DMS53 (cell line): ENCODE measurements at places on chromosomes 6 and 20.

GRCh38 chr6:147035886-147036285 lies 168.3 kb upstream of the STXBP5 start:
- no peak for DNase-seq

GRCh38 chr6:32105433-32105832 lies 3.7 kb downstream of the TNXB start:
- no peak for DNase-seq

- DNase-seq = no peak
Measured at GRCh38 chr6:127182501-127182900, 64.0 kb downstream of the RSPO3 start.

GRCh38 chr20:15710636-15711035 lies 862.6 kb downstream of the KIF16B start:
- DNase-seq = no peak

GRCh38 chr20:9114709-9115108 lies 45.8 kb downstream of the PLCB4 start:
- peak; percentile 47 for DNase-seq

- no peak for DNase-seq
Measured at GRCh38 chr6:144340541-144341371, 55.6 kb downstream of the UTRN start.

DNA sequence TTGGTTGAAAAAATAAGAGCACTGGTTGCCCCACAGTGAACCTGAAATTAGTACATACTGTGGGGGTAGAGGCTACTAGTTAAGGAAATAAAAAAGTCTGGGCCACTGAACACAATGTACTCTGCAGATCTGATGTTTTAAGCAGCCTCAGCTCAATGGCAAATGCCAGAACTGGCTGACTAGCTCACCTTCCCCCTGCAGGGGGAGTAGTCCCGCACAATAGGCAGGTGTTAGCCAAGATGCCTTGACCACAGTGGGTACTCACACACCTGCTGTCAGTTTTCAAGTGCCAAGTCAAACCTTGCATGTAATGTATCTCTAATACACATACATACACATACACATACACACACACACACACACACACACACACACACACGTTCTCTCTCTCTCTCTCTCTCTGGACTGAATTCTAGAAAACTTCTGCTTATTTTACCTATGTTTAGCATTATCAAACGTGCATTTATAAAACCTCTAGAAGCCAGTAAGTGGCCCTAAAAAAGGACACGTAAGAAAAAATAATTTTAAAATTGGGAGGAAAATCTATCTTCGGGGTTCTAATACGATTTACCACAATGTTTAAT lies 36.1 kb downstream of the GMDS start:
- DNase-seq = peak; percentile 95

DNA sequence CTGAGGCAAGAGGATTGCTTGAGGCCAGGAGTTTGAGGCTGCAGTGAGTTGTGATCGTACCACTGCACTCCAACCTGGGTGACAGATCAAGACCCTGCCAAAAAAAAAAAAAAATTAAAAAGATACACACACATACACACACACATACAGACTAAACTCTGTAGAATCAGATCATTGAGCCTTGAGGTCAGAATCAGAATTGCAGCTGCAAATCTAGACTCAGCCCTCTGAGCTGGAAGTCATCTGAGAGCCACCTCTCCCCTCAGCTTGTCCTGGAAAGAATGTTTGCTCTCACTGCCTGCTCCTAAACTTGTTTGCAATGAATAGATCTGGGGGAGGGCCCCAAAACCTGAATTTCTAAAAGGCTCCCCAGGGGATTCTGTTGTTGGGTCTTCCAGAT lies 41.4 kb upstream of the ANGPT4 start:
- DNase-seq = peak; percentile 42

DNA sequence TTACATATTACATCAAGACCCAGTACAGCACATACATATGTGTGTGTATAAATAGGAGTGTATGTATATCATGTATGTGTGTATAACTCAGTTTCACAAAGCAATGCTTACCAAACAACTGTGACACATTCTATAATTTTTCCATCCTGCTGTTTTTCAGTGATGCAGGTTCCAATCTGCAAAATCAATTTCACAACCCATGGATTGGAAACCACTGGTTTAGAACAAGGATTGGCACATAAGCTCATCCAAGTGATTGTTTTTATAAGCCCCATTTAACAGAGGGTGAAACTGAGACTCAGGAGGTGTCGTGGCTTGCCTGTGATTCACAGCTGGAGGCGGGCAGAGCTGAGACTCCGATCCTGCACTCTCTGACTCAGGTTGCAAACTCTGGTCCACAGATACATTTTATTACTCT lies 158.2 kb downstream of the ZMYND8 start:
- no peak for DNase-seq

GRCh38 chr6:157068691-157069324 lies 254.5 kb downstream of the TMEM242 start:
- no peak for DNase-seq

GRCh38 chr20:57693002-57693582 lies 16.7 kb downstream of the PMEPA1 start:
- DNase-seq = peak; percentile 7

DNA sequence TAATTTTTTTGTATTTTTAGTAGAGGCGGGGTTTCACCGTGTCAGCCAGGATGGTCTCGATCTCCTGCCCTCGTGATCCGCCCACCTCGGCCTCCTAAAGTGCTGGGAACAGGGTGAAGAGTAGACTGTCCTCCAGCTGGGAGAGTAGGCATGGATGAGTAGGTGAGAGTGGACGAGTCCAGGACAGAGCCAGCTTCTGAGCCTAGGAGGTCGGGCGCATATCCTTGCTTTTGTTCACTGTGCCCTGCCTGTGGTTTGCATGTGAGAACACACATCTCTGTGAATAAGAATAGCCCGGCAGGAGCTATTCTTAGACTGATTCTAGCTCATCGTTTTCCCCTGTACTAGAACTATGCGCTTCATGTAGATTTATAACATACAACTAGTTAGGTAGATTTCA lies 78.3 kb downstream of the RPP40 start:
- no peak for DNase-seq

- peak; percentile 86 for DNase-seq
Measured at GRCh38 chr6:113672491-113673149, 184.5 kb upstream of the MARCKS start.

DNA sequence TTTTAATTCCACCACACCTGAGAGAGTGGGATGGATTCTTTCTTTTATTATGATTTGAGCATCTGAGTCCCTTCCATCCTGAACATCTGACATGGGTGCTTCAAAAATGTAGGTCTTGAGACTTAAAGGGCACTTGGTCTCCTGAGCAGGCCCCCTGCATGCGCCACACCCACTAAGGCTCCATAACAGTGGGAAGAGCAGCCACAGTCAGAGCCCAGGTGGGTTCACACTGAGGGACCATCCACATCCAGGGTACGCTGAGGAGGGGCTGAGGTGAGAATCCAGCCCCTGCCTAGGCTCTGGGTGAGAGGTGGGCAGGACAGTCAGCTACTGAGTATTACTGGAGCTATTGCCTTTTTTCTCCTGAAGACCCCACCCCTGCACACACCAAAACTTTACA lies 42.7 kb downstream of the HLA-A start:
- no peak for DNase-seq

GRCh38 chr6:162497389-162497788 lies 230.2 kb downstream of the PRKN start:
- no peak for DNase-seq

GRCh38 chr6:47743744-47744143 lies 38.1 kb upstream of the OPN5 start:
- no peak for DNase-seq

- no peak for DNase-seq
Measured at GRCh38 chr6:47016261-47016660, 25.9 kb downstream of the ADGRF1 start.

DNA sequence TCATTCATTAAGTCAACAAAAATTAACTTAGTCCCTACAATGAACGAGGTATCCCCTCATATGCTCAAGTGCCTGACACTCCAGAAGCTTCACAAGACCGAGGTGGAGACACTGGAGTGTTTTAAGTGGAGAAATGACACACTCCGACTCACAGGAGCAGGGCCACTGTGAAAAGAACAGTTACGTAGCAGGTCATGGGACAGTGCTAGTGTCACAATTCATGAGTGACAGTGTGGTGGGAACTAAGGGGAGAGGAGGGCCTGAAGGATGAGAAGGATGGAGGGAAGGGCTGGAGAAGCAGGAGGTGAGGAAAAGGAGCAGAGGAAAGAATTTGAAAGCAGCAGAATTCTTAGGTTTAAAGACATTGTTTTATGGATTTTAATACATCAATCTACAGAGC lies 1.3 kb upstream of the HLA-A start:
- no peak for DNase-seq

DNA sequence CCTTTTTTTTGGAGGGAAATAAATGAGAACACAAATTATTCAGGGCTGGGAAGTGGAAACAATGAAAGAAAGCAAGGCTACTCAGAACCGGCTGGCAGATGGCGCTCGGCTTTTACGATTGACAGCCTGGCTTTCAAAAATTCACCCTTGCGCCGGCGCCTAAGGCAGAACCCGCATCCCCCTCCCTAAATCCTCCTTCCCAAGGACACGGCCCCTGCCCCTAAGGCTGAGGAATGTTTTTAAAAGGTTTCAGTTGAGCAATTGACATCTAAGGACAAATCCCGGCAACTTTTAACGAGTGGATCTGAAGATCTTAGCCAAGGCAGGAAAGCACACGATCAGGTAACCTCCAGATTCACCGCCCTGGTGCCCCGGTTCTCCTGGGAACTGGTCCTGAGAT lies 16.3 kb downstream of the GNAS start:
- DNase-seq = peak; percentile 29

DNA sequence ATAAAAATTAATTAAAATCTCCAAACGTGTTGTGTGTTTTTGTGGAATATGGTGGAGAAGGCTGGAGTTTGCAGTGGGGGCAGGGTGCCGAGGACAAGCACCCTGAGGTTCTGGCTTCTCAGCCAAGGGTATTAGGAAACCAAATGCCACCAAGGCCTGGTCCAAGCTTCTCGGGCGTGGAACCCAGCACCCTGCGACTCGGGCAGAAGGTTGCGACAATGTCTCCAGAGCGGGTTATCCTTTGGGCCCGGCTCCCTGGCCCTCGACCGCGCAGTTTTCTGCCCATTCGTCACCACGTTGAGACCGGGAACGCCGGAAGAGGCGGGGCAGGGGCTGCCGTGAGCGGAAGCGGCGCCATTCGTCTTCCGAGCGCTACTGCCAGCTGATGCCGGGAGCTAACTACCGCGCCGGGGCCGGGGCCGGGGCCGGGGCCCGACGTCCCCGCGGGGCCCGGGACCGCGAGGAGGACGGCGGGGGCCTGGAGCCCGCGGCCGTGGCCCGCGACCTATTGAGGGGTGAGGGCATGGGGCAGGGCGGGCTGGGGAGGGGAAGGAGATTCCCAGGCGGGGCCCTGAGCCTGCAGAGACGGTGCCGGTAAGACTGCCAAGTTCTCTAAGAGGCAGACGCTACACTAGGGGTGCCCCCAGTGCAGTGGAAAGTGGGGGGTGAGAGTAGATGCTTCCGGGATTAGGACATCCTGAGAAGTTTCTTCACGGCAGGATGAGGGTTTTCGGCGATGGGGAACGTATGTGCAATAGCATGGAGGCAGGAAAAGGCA lies at the start of gene RRP36:
Gene RRP36 (plus strand): TSS at position 354 of the 778 bp plus-strand sequence. CDS start 32 bp downstream, at position 386.
- peak; percentile 92 for DNase-seq

DNA sequence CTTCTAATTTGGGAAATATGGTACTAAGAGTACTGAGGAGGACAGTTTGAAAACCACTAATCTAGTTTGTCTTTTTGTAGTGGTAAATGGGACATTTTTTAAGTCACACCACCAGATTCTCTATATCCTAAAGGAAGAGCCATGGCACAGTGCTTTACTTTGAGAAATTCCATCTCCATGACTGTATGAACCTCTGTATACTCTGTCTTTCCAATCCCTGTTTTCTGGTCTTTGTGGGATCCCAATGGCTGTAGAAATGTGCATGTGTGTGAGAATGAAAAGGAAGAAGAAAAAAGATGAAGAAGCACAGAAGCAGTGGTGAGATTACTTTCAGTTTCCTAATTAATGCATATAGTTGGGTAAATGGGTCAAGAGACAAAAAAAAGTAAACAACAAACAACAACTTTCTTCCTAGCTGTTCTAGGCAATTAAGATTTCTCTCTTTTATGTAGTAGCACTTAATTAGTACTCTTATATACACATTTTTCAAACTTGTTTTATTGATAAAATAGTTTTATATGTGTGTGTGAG lies 141.2 kb upstream of the HCRTR2 start:
- DNase-seq = no peak

DNA sequence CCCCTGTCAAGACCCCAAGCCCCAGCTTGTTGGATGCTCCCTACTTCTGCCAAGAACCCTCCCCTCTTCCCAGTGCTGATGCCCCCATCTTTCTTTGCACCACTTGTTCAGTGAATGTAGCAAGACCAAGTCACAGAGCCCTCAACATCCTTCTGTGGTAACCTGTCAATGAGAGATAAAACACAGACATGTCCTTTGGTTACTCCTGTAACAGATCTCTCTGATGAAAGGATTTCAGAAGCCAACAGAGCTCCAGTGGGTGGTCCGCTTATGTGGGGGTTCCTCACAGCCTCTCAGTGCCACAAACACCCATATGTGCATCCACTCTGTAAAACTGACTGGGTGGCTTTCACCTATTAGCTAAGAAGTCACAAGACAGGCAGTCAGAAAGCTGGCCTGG lies 93.2 kb upstream of the CST7 start:
- DNase-seq = no peak

- DNase-seq = no peak
Measured at GRCh38 chr6:34389034-34389433, 3.4 kb downstream of the NUDT3 start.

DNA sequence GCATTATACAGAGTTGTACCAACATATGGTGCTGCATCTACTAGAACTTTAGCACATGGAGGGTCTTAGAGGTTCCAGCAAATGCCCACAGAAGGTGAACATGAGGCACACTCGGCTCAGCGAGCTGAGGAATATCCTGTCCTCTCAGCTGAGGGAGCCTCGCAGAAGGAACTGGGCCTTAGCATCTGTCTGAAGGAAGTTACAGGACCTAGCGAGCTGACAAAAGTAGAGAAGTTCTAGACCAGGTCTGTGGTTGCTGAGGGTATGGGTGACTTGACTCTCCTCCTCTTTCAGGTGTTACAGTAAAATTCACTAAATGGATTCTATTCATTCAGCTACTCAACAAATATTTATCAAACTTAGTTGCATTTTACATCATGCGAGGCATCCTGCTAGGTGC lies 157.2 kb downstream of the ZDHHC14 start:
- DNase-seq = no peak

DNA sequence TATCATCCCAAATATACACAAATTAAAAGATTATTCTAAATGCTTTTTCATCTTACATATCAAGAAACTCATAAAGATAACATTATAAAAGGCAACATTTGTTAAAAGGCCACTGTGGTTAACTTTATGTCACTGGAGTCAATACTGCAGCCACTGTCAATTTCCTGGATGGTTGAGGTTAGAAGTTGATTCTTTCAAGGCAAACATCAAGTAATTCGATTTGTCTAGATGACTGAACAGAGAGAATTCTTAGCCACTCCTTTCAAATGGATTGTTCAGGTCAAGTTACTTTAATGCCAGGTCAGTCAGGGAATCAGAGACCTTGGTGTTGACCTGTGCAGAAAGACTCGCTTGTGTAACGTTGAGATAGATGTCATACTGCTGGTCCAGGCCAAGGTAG lies 44.4 kb upstream of the SIM1 start:
- DNase-seq = no peak

- no peak for DNase-seq
Measured at GRCh38 chr20:37161830-37162549, 17.1 kb upstream of the RPN2 start.

GRCh38 chr20:35466856-35467255 lies 11.5 kb downstream of the CEP250 start:
- no peak for DNase-seq

GRCh38 chr20:36408219-36408618 lies 102.1 kb downstream of the DLGAP4 start:
- peak; percentile 72 for DNase-seq

- peak; percentile 52 for DNase-seq
Measured at GRCh38 chr6:168333039-168333438, 13.5 kb upstream of the DACT2 start.
